ENCODE measurements at places on chromosomes 2 and 18.

GRCh38 chr2:157334797-157335196 lies 9.2 kb upstream of the ERMN start:
- no peak for DNase-seq

- no peak for DNase-seq
These were observed 242.0 kb upstream of the LYPD1 start for GRCh38 chr2:132911726-132912724.

GRCh38 chr2:208531361-208531760 lies 124.8 kb downstream of the PTH2R start:
- no peak for DNase-seq

DNA sequence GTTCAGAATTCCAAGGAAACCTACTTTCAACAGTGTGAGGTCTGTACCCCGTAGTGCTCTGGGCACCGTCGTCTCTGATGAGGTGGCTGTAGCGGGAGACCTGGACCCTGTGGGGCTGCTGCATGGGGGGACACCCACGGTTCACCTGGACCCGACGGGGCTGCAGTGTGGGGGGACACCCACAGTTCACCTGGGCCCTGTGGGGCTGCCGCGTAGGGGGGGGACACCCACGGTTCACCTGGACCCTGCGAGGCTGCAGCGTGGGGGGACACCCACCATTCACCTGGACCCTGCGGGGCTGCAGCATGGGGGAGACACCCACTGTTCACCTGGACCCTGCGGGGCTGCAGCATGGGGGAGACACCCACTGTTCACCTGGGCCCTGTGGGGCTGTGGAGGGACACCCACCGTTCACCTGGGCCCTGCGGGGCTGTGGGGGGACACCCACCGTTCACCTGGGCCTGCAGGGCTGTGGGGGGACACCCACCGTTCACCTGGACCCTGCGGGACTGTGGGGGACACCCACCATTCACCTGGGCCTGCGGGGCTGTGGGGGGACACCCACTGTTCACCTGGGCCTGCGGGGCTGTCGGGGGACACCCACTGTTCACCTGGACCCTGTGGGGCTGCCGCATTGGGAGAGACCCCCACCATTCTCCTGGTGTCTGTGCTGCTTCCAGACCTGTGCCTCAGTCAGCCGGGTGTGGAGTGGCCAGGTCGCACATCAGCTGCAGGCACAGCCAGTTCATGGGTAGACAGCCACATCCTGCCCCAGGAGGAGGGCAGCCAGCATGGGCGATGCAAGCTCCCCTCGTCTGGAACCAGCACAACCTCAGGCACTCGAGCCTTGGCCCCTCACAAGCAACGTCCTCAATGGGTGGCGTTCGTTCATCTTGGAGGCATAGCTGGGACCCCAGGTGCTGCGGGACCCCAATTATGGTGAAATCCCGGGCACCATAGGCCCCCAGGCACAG lies 114.5 kb downstream of the TMEM18 start:
- DNase-seq = no peak
